ENCODE measurements at places on chromosomes 7 and 10.

- DNase-seq, result no peak
These were observed 8.5 kb downstream of the OR2A7 start for GRCh38 chr7:144256112-144256511.

GRCh38 chr7:103666326-103666725, 220.3 kb upstream of the SLC26A5 start:
- DNase-seq, result no peak

DNA sequence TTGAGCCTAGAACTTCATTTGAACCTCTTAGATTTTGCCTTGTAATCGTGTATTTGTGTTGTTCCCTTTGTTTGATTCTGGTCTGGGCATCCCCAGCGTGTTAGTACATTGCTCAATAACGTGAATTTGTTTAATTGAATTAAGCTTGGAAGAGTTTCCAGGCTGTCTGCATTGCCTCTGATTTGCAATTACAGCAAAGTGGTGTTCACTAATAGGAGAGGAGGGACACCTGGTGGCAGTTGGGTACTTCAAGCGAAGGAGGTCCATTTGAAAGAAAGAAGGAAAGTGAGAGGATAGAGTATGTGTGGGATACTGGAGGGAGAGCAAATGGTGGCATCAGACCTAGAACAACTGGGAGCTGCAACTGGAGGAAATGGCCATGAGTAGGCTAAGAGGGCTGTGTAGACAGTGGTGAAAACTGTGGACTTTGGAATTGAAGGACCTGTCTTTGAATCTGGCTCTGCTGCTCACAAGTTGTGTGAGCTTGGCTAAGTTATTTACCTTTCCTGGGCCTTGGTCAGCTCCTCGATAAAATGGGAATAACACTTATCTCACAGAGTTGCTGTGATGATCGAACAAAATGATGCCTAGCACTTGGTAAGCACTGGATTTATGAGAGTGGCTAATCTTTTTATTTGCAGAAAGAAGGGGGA, 15.1 kb downstream of the LSMEM1 start:
- peak; percentile 28 for DNase-seq

DNA sequence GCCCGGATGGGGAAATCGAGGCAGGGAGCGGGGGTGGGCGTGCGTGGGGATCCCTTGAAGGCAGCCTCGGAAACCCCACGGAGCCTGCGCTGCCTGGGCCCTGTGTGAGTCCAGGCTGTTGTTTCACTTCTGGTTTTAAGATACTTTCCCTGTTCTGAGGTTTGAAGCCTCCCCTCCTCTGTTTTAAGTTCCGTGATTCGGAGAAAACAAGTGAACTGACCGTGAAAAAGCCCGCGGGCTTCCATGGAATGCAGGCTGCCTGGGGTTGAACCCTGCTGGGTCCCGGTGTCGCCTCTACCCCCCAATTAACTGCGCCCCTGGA, 401 bp downstream of the LRRC27 start:
- peak; percentile 73 for DNase-seq

DNA sequence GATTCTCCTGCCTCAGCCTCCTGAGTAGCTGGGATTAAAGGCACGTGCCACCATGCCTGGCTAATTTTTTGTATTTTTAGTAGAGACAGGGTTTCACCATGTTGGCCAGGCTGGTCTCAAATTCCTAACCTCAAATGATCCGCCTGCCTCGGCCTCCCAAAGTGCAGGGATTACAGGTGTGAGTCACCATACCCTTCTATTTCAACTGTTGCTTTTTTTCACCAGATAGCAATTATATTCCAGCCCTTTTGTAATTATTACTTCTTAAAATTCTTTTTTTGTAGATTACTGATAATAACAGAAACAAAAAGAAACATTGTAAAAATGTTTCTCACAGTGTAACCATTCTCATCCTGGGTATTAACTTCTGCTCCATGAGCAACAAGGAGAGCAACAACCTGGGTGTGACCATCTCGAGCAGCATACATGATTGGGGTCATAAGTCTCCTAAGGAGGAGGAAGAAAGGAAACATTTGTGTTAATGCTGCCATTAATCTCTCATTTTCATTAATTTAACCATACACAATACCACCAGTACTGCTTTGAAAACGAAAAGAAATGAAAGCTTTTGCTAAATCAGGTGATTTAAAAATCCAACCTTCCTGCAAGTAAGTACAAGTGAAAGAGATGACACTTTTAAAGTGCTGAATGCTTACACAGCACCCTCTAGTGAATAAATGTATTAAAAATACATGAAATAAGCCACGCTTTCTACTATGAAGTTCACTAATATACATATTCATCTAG, 41.8 kb downstream of the ASZ1 start:
- DNase-seq, result peak; percentile 7

GRCh38 chr7:156650042-156650441, 9.5 kb downstream of the RNF32 start:
- no peak for DNase-seq

All from GM13977 (cell line).